ENCODE measurements at places on chromosomes 1 and 21.

DNA sequence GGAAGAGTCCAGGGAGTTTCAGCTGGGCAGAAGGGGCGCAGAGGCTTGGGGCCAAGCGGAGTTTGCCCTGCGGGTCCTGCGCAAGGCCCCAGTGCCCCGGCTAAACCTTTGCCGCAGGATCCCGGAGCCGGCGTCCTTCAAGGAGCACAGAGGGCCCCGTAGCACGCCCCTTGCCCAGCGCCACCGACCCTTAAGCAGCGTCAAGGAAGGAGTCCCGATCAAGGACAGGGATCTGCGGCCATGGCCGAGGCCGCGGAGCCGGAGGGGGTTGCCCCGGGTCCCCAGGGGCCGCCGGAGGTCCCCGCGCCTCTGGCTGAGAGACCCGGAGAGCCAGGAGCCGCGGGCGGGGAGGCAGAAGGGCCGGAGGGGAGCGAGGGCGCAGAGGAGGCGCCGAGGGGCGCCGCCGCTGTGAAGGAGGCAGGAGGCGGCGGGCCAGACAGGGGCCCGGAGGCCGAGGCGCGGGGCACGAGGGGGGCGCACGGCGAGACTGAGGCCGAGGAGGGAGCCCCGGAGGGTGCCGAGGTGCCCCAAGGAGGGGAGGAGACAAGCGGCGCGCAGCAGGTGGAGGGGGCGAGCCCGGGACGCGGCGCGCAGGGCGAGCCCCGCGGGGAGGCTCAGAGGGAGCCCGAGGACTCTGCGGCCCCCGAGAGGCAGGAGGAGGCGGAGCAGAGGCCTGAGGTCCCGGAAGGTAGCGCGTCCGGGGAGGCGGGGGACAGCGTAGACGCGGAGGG, 520 bp downstream of the CLIC6 start:
- DNase-seq: no peak

DNA sequence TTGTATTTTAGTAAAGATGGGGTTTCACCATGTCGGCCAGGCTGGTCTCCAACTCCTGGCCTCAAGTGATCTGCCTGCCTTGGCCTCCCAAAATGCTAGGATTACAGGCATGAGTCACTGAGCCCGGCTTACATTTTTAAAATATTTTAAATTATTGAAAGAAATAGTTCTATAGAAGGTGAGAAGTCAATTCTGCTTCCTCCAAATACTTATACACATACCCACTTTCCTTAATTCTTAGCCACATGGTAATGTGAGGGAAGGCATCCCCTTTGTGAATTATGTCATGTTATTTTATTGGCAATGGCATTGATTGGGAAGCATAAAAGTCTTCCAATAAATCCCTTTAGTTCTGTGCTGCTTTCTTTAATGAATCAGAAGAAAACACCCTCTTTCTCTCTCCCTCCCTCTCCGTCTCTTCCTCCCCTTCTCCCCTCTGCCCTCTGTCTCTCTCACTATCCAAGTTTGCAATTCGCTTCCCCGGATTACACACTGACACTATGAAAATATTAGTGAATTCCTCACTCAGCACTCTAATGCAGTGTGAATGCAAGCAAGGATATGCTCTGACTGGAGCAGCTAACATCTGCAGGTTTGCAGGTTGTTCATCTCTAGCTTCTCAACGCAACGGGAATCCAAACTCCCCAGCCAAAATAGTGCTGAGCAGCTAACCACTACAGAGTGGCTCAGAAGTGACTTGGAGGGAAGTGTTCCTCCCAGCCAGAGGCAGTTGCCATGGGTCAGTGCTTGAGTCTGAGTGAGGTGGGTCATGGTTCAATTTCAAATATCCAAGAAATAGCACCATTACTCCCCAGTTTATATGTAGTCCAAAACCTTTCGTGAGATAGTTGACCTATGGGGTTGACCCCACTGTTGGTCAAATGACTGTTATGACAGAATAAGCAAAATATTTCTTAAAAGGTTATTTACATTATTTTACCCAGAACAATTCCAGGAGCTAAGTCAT, 77.8 kb upstream of the CD55 start:
- no peak for DNase-seq

- DNase-seq: no peak
Observed at GRCh38 chr1:33876970-33877650, 13.2 kb downstream of the HMGB4 start.

DNA sequence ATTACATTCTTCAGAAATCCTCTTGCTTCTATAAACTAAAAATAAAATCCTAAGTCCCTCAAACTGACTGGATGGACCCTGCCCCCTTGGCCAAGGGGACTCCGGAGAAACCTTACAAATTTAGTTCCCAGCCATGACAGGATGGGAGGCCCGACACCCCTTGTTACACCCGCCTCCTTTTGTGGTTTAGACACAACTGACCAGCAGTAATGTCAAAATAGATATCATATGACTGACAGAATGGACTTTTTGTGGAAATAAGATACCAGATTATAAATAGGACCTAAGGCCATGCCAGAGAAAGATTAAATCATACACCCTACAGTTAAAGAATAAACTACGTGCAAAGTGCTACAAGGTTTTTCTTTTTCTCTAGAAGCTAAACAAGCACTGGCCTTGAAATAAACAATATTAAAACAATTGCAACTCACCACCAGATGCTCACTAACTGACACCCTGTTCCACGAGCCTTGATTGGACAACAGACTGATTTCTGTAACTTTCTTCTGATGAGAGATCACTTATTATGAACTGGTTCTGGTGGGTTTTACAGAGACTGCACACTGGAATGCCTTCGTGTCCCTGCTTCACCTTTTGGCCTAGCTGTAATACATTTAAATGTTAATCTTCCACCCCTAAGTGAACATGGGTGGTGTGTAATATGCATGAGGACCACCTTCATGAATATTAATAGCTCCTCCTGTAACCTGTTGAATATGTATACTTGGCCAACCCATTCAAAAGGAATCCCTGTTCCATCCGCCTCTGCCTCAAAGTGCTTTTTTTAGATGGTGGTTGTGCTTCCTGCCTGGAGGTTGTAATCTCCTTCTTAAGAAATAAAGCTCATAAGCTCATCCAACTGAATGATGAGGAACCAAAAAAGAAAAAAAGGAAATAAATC, 99.6 kb downstream of the ODF2L start:
- DNase-seq: no peak

- DNase-seq: no peak
Observed at GRCh38 chr1:200780545-200781369, 42.1 kb downstream of the CAMSAP2 start.

DNA sequence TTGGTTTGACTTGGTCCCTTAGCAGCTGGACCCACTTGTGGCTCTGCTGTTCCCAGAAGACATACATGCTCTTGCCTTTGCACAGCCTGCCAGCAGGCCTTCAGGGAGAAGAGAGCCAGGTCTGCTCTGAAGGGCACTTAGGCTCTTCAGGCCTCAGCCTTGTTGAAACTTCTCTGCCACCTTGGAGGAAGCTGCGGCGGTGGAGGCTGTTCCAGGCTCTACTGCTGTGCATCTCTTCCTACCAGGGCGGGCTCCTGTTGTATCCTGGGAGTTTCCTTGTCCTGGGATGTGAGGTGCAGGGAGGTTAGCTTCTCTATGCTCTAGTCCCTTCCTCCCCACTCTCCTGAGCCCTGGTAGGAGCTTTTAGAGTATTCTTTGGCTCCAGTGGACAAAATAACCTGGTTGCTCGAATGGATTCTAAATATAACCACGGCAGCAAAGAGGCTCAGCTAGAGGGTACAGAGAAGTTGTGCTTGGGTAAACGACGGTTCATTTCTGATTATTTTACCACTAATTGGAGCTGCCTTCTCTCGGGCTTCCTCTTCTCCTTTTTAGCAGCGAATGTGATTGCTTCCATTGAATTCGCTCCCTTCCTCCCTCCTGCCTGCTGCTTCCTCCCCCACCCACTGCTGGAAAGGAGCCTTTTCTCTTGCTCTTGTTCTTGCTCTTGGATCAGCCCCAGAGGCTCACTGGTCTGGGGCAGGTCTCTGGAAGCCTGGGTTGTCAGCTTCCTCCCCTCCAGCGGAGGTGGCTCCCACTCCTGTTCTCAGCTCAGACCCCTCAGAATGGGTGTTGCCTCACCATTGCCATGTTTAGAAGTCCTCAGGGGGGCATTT, 126.6 kb upstream of the CACNA1E start:
- DNase-seq: no peak

DNA sequence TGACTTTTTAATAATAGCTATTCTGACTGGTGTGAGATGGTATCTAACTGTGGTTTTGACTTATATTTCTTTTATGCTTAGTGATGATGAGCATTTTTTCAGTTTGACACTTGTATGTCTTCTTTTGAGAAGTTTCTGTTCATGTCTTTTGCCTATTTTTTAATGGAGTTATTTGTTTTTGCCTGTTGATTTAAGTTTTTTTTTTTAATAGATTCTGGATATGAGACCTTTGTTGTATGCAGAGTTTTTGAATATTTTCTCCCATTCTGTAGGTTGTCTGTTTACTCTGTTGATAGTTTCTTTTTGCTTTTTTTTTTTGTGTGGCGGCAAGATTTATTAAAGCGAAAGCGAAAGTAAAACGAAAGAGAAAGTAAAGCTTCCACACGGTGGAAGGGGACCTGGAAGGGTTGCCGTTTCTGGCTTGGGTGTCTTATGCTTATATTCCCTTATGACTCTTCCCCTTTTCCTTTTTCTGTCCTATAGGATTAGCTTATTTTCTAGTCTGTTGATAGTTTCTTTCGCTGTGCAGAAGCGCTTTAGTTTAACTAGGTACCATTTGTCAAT, 67.6 kb downstream of the TBX19 start:
- no peak for DNase-seq

DNA sequence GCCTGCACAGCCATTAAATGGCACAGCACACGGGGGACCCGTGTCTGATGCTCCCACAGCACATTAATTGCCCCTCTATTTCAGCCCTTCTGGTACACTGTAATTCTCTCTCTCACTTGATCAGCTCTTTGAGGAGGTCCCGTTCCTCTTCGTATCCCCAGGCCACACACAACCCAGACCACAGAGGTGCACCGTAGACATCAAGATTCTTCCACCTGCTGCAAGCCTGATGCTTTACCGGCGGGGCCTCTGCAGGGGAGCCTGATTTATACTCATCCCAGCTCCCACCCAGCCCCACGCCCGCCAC, 759 bp downstream of the SMYD3 start:
- DNase-seq: no peak

DNA sequence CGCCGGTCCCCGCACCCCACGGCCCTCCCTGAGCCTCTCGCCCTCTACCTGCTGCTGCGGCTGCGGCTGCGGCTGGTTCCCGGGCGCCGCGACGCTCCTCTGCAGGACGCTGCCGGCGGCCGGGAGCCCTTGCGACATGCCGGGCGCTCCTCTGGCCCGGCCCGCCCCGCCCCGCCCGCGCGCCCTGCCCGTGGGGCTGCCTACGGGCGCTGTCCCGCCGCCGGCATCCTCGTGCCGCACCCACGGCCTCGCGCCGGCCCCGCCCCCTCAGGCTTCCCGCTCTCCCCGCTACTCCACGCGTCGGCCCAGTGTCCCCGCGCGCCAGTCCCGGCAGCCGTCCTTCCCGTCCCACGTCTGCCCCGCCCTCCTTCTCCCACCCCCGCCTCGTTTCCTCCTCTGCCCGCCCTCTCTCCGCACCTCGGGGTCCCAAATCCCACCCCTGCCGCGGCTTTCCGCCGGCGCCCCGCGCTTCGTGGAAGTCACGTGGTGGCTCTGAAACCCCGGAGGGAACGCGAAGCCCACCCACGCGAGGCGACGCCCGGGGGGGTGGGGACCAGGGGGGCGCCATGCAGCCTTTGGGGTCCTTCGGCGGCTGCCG, at the start of gene BATF3:
BATF3 (minus strand) TSS at position 216 of the 598 bp plus-strand sequence; CDS start at position 138, 78 bp downstream.
- DNase-seq: no peak
